ENCODE measurements at places on chromosomes 3 and 15. TPM values are rescaled to one million over a fixed set of nuclear protein-coding genes. Genes with fewer than 3 reads are reported as not detected.

PSTPIP1 gene
- total RNA-seq: 0.36 TPM

STRC gene
- total RNA-seq: not detected

TXNRD3 gene
- 8.1 TPM for total RNA-seq

FEZF2 gene
- not detected for total RNA-seq

CCDC39 gene
- not detected for total RNA-seq

SERPINI1 gene
- 1.1 TPM for total RNA-seq

CLDN16 gene
- total RNA-seq: under 0.01 TPM

GPR156 gene
- 0.28 TPM for total RNA-seq

ELL3 gene
- 1.7 TPM for total RNA-seq

CPNE9 gene
- not detected for total RNA-seq

IP6K2 gene
- 76.9 TPM for total RNA-seq

HDDC3 gene
- total RNA-seq: 7.2 TPM

KY gene
- total RNA-seq: under 0.01 TPM

C3orf49 gene
- total RNA-seq: not detected

RAB6B gene
- total RNA-seq: 0.28 TPM

SPINT1 gene
- total RNA-seq: 0.56 TPM

EFCC1 gene
- not detected for total RNA-seq

RPL35A gene
- 1,064 TPM for total RNA-seq

PDIA5 gene
- total RNA-seq: 19.4 TPM

GTF2A2 gene
- total RNA-seq: 23.6 TPM
